ENCODE measurements at places on chromosomes 3 and 15.

DNA sequence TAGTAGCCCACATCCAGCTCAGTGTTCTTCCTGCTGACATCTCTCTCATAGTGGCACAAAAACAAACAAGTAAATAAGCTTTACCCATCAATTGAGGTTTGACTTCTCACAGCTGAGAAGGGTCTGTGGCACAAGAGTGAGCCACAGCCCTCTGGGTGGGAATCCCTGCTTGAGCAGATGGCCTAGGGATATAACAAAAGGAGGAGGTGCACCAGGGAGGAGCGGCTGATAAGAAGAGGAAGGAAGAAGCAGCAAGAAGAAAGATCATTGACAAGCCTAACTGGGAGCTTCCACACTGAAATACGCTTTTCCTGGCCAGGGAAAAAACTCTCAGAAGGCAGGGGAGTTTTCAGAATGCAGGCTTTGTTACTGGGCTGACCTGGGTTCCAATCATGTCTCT, 279.8 kb downstream of the UACA start:
- no peak for DNase-seq

DNA sequence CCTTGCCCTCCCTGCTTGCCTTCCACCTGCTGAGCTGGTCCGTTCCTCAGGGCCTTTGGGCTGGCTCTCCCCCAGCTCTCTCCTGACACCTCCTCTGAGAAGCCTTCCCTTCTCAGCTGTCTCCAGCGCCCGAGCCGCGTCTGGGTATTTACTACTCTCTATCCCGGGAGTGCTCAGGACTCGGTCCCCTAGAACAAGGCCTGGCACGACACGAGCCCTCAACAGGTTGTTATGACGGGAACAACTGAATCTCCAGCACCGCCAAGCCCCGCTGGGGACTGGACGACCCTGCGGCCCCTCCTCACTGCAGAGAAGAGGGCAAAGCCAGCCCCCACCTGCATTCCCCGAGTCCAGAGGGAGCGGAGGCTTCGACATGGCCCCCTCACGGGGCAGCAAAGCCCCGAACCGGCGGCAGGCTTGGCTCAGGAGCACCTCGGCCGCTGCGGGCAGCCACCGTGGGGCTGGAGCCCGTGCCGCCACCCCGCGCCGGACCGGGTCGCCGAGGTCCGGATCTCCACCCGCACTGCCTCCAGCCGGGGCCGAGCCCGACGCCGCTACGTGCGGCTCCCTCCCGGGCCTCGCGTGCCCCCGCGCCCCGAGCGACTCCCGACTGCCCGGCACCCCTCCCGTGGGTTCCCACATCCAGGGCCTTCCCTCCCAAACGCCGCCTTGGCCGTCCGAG, 792 bp downstream of the TPRA1 start:
- no peak for DNase-seq

- no peak for DNase-seq
Observed at GRCh38 chr15:94620632-94621031, 389.3 kb downstream of the MCTP2 start.

GRCh38 chr3:100008081-100008698, 106.1 kb downstream of the FILIP1L start:
- DNase-seq, result no peak

- no peak for DNase-seq
Observed at GRCh38 chr15:47378527-47378926, 338.8 kb upstream of the SEMA6D start.

DNA sequence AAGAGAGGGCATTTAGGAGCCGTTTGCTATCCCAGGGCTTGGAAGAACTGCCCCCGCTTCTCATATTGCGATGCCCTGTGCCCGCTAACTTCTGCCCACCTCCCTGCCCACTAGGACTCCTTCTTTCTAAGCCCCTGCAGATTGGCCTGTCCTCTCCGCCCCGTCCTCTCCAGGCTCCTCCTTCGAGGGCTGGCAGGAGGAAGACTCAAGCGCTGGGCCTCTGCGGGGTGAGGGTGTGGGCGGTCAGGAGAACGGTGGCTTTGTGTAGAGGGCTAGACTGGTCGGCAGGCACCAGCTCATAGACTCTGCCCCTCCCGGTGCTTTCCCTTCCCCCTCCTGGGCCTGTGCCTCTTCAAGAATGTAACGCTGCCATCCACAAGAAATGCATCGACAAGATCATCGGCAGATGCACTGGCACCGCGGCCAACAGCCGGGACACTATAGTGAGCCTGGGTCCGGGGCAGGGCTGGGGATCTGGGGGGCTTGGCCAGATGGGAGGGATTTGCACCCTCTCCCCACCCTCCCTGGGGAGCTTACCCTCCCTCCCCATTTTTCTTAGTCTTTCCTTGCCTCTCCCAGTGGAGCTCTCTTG, 21.9 kb downstream of the PRKCD start:
- DNase-seq, result no peak

DNA sequence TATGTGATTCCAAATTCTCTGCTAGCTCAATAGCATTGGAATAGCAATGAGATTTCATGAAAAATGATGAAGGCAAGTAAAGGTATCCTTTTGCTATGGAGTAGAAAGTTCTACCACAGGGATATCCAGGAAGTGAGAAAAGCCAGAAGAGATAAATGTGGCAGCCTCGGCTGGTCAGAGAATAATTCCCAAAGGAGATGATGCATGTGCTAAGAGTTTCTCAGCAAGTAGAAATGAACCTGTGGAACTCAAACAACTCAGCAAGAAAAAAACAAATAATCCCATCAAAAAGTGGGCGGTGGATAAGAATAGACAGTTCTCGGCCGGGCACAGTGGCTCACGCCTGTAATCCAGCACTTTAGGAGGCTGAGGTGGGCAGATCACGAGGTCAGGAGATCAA, 38.2 kb downstream of the ALS2CL start:
- no peak for DNase-seq

- no peak for DNase-seq
Observed at GRCh38 chr3:33941804-33942203, 143.4 kb downstream of the PDCD6IP start.

- no peak for DNase-seq
Observed at GRCh38 chr3:51874411-51874810, 990 bp downstream of the IQCF5 start.

- no peak for DNase-seq
Observed at GRCh38 chr3:151210676-151211381, 7.8 kb upstream of the GPR171 start.

DNA sequence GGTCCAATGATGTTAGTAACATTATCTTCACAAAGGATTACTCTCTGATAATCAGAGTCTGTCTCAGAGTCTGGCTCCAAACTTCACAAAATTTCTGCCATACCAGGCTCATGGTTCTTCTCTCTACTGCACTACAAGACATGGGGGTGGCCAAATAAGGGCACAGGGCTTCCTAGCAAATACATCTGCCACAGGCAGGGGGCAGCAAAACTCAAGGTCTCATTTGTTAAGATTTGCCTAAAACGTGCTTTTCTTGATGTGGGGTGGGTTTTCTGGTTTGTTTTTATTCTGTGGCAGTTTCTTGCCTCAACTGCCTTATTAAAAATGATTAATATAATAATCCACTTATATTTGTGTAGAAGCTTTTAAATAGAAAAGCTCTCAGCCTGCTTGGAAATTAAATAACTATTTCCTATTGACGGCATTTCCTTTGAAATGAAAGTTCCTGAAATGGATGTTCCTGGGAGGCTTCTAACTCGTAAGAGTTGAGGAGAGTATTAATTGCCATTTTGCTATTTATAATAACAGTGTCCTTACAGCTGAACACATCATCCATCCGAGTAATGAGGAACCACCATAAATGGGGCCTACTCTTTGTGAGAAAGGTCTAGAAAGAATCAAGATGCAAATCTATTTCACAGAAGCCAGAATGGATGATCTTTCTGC, 53.8 kb downstream of the SST start:
- peak; percentile 3 for DNase-seq

DNA sequence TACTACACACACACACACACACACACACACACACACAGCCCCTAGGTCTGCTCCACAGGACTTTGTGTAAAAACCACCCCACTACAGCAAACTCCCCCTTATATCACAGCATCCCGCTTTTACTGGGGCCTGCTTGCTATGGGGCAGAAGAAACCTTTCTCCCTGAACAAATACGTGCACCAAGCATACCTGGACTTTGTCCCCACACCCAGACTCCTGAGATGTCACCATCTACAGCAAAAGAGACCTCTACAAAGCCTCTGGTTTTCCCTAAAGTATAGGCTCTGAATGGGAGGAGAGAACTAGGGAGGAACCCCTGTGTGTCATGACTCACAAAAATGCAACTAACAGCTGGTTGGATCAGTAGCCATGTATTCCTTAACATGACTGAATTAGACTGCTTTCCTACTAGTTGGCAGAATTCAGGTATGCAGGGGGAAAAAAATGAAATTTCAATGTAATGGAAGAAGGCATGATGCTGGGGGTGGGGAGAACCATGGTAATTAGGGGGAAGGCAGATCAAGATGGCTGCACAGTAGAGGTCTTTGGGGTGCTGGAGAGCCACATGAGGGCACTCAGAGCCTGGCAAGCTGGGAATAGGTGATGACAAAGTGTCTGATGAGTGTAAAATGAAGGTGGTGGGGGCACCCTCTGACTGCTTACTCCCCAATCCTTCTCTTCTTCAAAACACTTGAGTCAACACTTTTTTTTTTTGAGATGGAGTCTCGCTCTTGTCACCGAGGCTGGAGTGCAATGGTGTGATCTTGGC, 45.9 kb downstream of the DAPK2 start:
- no peak for DNase-seq

DNA sequence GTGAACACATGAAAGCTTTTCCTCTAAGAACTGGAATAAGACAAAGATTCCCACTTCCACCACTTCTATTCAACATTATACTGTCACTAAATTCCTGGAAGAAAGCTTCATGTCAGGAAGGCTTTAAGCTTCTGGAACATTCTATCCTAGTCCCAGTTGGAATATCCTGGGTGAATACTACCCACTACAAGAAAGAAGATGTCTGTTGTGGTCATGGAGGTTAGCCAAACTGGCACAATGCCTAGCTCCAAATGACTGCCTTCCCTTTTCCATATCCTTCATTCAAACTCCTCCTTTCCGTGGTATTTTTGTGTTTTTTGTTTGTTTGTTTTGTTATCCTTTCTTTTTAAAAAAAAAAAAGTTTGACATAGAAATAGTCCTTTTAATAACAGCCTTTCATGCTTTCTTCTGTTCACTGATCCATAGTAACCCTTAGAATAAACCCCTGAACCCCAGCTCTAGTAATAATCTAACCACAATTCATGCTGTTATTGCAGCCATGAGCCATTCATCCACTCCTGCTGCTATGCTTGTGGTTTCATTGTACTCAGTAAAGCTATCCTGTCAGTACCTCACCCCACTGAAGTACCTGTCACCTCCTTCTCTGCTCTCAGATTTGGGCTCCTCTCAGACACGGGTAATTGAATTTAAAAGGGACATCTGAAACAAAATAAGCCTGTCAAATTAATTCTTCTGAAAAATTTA, 447.5 kb downstream of the IGSF11 start:
- no peak for DNase-seq

GRCh38 chr3:126372413-126373145, 15.4 kb upstream of the KLF15 start:
- DNase-seq, result no peak

- no peak for DNase-seq
Observed at GRCh38 chr15:49987198-49987785, 131.7 kb downstream of the ATP8B4 start.

- DNase-seq, result no peak
Observed at GRCh38 chr3:66236281-66236680, 15.5 kb downstream of the SLC25A26 start.

DNA sequence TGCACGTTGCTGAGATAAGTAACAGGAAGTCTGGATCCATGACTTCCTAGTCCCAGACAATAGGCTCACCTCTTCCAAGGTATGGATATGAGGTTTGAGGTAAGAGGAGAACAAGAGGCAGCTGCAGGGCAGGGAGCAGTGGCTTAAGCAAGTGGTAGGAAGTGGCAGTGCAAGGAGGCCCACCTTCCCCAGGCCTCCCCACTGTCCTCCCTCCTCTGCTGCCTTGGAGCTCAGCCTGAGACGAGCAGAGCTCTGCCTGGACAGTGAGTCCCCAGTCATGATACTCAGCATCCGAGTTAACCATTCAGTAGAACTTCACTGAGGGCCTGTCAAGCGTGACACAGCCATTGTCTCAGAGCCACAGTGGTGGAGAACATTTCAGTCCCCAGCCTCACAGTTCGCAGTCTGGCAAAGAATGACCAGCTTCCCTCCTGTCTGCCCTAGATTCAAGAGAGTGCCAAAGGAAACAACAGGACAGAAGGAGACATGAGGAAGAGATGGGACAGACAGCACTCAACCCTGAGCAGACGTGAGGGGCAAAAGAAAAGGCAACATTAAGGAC, 41.4 kb upstream of the BOC start:
- DNase-seq, result no peak

DNA sequence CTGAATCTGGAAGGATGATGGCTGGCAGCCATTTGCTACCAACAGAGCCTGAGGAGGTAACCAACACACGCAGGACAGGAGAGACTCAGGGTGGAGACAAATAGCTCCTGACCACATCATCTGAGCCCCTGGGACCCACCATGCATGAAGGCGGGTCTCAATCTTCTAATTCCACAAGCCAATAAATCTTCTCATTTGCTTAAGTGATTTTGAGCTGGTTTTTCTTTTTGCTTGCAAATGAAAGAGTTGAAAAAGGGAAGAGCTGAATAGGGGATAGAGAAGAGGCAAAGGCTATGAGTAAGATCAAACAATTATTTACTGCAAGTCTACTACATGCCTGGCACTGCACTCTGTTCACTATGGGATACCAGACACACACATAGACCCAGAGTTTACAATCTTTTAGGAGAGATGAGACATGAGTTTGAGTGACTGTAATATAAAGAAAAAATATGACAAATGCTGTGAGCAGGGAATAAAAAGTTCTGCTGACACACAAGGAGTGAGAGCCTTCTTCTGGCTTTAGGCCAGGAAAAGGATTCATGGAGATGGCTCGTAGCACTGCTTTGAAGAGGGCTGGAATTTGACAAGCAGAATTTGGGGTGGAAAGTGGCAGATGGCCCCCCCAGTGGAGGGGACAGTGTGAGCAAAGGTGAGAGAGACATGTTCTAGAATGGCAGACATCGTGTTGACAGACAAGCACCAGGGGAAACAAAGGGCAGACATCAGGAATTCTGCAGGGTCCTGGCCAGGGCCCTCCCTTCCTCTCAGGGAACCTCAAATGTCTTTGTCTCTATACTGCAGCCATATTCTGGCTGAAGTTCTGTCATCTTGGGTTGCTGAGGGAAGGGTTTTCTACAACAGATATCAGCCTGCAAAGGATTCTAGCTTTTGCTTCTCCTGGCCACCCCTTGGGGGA, 69.8 kb upstream of the WNT5A start:
- DNase-seq, result no peak

All from GM18507 (cell line).